Breast epithelium (tissue), 4 donors: ENCODE measurements at places on chromosomes 7 and 10. TPM values are rescaled to one million over a fixed set of nuclear protein-coding genes. Genes with fewer than 3 reads are reported as not detected.

DNA sequence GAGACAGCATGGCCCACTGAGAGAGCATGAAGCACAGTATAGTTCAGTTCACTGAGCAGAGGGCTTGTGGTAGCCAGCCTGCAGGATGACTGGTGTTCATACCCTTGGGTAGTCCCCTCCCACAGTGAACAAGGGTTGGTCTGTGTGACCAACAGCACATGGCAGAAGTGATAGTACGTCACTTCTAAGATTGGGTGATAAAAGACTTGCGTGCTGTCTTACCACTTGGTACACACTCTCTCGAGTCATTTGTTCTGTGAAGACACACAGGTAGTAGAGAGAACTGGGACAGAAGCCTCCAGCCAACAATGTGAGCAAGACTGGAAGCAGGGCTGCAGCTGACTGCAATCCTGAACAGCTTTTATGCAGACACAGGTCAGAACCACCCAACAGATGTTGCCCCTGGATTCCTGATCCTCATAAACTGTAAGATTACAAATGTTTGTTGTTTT is 14.6 kb downstream of the EPC1 start:
- H3K4me3 ChIP-seq: no peak overlapping the region
- H3K36me3 ChIP-seq: no peaks in the 10 kb centered on the region
- no peak for DNase-seq

GRCh38 chr7:55493408-55493807 is 78.9 kb downstream of the VOPP1 start:
- no peaks in the 10 kb centered on the region for H3K27me3 ChIP-seq
- no peaks in the 10 kb centered on the region for H3K36me3 ChIP-seq
- H3K4me1 ChIP-seq: no peaks in the 10 kb centered on the region
- no peak overlapping the region for H3K4me3 ChIP-seq
- DNase-seq: no peak
- H3K27ac ChIP-seq: no peak overlapping the region

- no peak for DNase-seq
- H3K27ac ChIP-seq: no peak overlapping the region
- H3K27me3 ChIP-seq: no peaks in the 10 kb centered on the region
- peaks cover 5% of the 10 kb centered on the region for H3K4me1 ChIP-seq
- no peak overlapping the region for H3K4me3 ChIP-seq
These were observed 401.1 kb upstream of the PODXL start for GRCh38 chr7:131957338-131958020.

GRCh38 chr10:116542007-116542677 is 3.6 kb upstream of the PNLIP start:
- no peaks in the 10 kb centered on the region for H3K36me3 ChIP-seq
- H3K4me1 ChIP-seq: no peaks in the 10 kb centered on the region
- no peak for DNase-seq
- no peaks in the 10 kb centered on the region for H3K27me3 ChIP-seq
- H3K4me3 ChIP-seq: no peak overlapping the region

GRCh38 chr7:133763076-133763640 is 364.0 kb upstream of the LRGUK start:
- no peaks in the 10 kb centered on the region for H3K27me3 ChIP-seq
- no peak overlapping the region for H3K4me3 ChIP-seq
- no peaks in the 10 kb centered on the region for H3K4me1 ChIP-seq
- H3K27ac ChIP-seq: no peak overlapping the region

HOXA10 gene
- total RNA-seq: 2.3 TPM

TMEM176A gene
- 42.6 TPM for total RNA-seq

LEP gene
- 498 TPM for total RNA-seq
